ENCODE measurements at places on chromosomes 16 and 17.

DNA sequence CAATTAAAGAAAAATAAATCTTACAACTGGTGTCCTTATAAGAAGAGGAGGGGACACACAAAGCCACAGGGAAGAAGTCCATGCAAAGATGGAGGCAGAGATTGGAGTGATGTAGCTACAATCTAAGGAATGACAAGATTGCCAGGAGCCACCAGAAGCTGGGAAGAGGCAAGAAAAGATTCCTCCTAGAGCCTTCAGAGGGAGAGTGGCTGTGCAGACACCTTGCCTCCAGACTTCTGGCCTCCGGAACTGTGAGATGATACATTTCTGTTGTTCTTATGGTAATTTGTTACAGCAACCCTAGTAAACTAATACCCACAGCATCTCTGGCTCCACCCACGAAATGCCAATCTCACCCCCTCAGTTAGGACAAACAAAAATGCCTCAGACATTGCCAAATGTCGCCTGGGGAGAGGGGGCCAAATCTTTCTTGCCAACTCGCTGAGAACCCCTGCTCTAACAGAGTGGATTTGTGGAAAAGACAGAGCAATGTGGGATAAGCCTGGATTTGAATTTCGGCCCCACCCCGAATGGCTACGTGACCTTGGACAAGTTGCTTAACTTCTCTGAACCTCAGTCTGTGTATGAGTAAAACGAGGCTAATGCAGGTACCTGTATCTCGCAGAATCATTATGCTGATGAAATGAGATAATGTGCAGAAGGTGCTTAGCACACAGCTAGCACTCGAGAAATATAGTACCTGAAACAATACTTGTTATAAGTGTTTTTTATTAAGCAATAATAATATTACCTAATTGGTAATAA lies 37.1 kb upstream of the CSNK2A2 start:
- no peak for DNase-seq

- DNase-seq = no peak
Measured at GRCh38 chr16:58201163-58201562, 3.3 kb upstream of the CSNK2A2 start.

DNA sequence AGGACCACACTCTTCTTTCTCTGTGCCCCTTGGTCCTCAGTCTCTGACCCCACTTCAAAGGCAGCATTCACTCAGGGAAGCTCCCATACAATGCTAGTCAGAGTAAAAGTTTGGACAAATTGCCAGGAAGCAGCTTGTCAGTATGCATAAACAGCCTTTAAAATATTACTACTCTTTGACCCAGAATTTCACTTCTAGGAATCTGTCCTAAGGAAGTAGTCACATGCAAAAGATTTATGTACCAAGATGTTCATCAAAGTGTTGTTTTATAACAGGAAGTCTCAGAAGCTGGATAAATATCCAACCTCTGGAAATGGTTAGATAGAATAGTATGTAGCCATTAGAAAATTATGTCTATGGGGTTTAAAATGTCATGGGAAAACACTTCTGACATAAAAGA lies 31.0 kb downstream of the MAPT start:
- no peak for DNase-seq

DNA sequence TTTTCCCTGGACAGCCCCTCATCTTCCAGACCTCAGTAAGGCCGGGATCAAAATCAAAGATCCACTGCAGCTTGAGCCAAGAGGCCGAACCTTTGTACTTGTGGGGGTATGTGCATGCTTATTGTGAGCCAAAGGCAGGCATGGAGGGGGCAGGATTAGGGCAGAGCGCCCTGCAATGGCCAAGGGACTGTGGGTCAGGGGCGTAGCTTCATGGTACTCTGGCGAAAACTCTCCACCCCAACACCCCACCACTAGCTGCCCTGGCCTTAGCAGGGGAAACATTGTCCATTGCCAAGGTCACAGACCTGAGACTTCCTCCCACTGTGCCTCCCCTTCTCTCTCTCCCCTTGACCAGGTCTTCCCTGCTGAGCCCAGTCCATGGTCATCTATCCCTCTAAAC lies 90.1 kb downstream of the TMEM132E start:
- DNase-seq = no peak

GRCh38 chr17:2395258-2396181 lies 5.3 kb downstream of the MNT start:
- DNase-seq = peak; percentile 58

DNA sequence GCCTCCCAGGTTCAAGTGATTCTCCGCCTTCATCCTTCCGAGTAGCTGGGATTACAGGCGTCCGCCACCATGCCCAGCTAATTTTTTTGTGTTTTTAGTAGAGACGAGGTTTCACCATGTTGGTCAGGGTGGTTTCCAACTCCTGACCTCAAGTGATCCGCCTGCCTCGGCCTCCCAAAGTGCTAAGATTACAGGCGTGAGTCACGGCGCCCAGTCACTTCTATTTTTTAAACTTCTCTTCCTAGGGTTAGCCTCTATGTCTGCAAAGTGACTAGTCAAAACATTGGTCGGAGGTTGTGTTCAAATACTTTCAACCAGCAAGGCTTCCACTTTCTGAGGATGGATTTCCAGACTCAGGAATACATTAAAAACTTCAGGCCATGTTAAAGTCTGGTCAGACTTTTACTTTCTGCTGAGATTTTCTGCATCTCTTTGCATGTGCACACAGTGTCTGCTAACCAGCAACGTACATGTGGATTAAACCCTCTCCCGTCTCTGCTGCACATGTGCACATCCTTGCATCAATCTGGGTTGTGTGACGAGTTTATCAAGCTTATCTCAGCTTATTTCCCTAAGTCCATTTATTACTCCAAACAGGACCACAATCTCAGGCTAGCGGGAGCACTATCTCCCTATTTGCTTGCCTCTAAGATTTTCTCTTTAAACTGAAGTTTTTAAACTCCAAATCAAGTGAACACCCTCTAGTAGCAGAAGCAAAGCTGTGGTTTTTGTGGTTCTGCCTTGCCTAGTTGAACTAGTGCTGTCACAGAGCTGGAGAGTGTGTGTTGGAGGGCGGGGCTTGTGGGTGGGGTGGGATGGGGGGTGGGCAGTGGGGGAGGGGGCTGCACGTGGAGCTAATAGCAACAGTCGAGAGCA lies 525.2 kb upstream of the GOT2 start:
- DNase-seq = peak; percentile 19

DNA sequence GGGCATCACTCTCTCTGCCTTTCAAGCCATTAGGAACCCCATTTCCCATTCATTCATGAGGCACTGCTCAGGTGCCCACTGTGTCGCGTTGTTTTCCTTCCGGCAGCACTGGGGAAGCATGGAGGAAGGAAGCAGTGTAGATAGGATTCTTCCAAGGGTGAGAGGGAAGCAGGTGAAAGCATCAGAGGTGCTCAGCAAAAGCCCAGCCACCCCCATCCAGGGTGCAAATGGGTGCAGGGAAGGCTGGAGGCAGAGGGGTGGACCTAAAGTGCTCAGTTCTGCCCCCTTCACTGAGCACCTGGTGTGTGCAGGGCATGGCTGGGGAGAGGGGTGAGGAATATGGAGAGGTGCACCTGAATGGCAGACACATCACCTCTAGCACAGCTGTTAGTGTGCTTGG lies 3.4 kb upstream of the NXPH3 start:
- no peak for DNase-seq

GRCh38 chr16:72481419-72481818 lies 309.5 kb upstream of the PMFBP1 start:
- DNase-seq = no peak

DNA sequence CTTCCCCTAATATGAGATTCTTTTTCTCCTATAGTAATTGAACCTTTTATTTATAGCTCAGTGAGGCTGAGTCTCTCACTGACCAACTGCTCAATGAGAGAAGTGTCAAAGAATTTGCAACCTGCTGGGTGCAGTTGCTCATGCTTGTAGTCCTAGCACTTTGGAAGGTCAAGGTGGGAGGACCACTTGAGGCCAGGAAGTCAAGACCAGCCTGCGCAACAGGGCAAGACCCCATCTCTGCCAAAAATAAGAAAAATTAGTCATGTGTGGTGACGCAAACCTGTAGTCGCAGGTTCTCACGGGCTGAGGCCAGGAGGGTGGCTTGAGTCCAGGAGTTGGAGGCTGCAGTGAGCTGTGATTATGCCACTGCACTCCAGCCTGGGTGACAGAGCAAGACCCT lies 30.9 kb upstream of the CRYBA1 start:
- DNase-seq = no peak

DNA sequence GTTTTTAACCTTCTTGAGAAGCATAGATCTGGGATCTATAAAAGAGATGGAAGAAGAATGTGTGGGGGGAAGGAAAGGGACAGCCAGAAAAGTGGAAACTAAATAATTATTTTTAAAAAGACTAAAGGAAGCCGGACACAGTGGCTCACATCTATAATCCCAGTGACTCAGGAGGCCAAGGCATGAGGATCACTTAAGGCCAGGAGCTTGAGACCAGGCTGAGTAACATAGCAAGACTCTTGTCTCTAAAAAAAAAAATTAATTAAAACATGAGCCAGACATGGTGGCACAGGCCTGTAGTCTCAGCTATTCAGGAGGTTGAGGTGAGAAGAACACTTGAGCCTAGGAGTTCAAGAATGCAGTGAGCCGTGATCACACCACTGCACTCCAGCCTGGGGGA lies 335.1 kb downstream of the GRIN2A start:
- DNase-seq = no peak

- DNase-seq = no peak
Measured at GRCh38 chr16:11403920-11404319, 58.7 kb downstream of the RMI2 start.

DNA sequence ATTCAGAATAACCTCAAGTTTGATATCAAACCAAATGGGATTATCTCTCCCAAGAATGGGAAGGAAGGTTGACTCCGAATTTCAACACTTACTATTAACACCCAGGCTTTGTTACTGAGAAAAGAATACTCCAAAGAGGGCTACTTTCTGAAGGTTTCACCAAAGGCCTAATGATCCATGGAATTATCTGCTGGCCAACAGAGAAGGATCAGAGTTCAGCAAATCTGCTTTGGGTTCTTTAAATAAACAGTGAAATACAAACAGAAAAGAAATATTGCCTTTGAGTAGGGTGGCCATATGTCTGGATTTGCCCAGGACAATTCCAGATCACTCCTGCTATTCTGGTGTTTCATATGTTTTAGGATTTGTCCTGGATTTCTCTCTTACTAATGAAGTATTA lies 564.5 kb upstream of the PSMD7 start:
- no peak for DNase-seq
